ENCODE measurements at places on chromosomes 4 and X.

GRCh38 chr4:5526080-5526846 is 182.1 kb downstream of the EVC2 start:
- no peak for DNase-seq

- no peak for DNase-seq
These were observed 43.5 kb downstream of the SLC4A4 start for GRCh38 chr4:71382125-71382899.

DNA sequence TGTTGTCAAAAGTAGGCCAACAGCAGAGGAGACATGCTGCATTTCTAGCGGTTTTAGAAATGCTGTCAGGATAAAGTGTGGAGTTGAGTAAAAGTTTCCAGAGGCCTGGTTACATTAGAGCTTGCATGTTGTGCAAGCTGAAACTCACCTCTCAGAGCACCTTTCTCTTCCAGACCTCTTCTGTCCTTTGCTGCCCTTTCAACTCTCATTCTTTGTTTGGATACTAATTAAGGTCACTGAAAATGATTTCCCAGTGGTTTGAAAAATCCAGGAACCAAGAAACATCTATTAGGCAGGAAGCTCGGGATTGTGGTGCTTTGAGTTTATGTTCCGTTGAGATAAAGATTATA is 426.6 kb downstream of the MAPK10 start:
- no peak for DNase-seq

DNA sequence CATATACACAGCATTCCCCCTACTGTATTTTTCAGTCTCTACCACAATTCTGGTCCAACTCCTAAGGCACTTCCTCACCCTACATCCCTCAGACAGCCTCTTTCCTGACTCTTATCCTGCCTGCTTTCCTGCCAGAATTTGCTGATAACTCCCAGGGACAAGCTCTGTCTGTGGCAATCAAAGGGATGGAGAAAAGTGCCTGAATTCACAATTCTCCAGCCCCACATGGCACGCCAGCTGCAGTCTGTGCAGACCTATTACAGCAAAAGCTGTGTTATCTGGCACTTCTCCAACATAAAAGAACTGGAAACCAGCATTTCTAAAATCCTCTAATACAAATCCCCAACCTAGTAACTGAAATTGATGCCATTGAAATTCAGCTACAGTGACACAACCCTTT is 404.8 kb downstream of the KLHL13 start:
- DNase-seq = no peak

DNA sequence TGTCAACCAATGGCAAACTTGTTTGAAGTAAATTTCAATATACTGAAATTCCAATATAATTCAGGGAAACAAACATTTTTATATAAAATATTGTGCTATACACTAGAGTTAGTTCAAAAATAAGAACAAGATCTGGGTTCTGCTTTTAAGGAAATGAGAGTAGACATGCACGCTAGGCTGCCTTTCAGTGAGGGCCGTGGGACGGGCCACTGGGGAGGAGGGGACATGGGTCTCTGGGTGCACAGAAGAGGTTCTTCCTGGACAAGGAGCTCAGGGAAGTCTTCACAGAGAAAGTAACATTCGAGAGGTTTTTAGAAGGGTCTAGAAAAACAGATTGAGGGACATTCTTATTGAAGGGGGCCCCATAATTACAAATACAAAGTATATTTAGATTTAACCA is 64.4 kb downstream of the SHROOM3 start:
- no peak for DNase-seq

DNA sequence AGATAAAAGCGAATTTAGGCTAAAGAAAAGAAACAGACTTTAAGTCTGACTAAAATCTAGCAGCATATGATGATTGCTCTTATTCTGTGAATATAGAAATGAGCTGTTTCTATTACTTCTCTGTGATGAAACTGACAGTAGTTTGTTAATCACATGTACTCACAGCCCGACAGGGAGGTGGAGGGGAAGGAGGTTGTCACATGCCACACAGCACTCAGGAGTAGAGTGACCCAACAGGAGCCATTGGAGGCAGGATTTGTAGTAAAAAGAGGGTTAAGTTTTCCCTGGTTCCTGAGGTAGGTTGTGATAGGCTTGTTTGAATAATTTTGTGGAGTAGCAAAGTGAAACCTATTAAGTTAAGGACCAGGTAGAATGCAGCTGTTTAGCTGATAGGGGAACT is 495.9 kb downstream of the CENPC start:
- no peak for DNase-seq

DNA sequence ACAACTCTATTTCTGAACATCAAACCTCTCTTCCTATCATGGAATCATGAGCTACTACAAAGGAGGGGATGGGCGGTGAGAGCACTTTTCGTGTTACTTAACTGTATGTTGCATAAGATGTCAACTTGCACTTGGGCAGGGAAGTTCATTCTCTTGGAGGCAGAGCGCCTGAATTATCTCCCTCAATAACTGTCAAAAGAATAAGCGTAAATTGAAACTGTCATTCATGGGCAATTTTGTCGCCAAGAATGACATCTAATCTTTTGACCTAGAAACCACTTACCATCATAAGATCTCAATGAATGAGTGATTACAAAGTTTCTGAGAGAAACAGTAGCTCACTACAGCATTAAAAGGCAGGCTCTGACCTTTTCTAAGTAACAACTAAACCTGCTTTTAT is 23.5 kb upstream of the USP26 start:
- no peak for DNase-seq

GRCh38 chrX:68721546-68721945 is 74.1 kb downstream of the STARD8 start:
- no peak for DNase-seq

DNA sequence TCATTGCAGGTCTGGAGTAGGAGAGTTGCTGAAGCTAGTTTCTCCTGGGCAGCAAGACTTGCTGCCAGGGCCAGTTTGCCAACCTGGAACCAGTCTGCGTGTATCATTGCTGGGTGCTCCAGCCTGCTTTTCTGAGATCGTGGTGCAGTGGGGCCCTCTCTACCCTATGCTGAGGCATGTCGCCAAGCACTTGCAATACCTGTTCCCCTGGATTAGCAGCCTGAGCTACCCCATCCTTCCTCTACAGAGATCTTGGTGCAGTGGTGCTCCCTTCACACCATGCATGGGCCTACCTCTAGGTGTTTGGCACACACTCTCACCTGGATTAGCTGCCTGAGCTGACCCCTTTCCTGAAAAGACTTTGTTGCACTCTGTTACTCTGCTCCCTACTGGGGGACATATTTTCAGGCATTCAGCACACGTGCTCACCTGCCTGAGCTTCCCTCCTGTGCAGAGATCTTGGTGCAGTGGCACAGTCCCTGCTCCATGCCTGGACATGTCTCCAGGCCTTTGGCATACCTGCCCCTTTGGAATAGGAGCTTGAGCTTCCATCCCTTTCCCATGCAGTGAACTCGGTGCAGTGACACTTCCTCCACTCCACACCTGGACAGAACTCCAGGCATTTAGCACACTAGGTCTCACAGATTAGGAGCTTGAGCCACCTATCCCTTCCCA is 133.7 kb upstream of the CXCL13 start:
- no peak for DNase-seq

GRCh38 chr4:113773756-113774155 is 12.2 kb upstream of the CAMK2D start:
- no peak for DNase-seq

DNA sequence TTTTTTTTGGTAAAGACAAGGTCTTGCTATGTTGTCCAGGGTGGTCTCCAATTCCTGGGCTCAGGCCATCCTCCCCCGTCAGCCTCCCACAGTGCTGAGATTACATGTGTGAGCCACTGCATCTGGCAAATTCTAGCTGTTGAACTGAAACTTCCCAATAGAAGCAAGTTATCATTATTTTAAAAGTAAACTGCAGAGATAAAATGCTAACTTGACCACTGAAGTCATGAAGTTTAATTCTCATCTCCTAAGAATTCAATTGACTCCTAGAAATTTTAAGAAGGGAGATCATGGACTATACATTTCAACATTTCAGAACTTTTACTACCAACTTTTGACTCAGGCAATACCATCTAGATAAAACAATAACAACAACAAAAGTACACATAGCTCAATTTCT is 11.7 kb upstream of the EXOSC9 start:
- no peak for DNase-seq

- no peak for DNase-seq
These were observed 33.2 kb downstream of the RELL1 start for GRCh38 chr4:37652747-37653527.

DNA sequence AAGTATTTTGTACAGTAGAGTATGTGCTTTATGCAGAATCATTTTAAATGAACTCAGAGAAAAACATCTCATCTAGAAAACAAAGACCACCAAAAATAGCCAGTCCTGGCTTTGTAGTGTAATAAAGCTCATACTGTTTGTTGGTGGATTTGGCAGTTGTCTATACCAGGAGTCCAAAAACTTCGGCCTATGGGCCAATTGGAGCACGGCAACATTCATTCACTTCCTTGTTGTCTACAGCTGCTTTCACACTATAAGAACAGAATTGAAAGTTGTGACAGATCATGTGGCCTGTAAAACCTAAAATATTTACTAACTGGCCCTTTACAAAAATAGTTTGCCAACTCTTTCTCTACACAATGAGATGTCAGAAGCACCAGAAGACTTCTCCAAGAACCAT is 5.3 kb downstream of the FBXW7 start:
- DNase-seq = no peak

DNA sequence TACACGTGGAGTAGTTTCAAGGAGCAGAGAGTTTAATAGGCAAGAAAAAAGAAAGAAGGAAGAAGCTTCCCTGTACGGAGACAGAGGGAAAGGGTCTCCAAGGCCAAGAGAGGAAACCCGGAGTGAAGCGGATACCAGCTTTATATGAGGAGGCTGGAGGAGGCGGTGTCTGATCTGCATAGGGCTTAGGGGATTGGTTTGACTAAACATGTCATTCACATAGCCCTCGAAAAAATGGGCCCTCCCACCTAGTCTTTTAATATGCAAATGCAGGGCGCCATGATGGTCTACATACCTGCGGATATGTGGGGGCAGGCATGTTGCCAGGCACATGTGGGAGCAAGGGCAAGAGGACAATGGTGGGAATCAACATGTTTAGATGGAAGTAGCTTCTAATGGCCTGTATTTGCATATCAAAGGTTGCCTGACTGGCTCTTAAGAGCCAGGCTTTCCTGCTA is 103.1 kb upstream of the UGT8 start:
- DNase-seq = no peak

DNA sequence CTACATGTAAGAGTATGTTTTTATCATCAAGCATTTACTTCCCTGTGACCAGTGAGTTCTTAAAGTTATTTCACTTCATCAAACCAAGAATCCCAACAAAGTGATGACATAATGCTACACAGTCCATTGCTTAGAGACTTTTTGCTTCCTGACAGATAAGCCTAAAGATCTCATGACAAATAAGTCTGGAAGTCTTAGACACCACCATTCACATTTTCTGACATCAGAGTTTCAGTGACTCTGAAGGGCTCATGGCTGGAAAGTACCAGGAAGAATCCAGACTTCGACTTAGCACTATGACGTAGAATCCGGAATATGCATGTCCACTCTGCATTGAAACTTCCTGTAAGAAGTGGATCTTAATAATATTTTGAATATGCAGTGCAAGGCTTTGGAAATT is 53.7 kb downstream of the CLDN22 start:
- DNase-seq = peak; percentile 19

GRCh38 chrX:65686236-65686635 is 18.8 kb downstream of the MSN start:
- DNase-seq = no peak

DNA sequence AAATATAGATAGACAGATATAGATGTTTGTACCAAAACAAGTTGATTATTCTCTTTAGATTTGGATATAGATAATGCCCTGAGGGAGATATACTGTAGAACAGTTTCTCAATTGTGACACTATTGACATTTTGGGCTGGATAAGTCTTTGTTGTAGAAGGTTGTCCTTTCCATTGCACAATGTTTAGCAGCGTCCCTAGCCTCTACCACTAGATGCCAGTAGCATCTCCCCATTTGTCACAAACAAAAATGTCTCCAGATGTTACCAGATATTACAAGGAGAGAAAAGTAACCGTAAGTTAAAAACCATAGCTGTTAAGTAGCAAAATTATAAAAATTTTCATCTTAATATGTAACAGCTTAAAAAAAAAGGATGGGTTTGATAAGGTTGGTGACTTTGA is 2595.3 kb downstream of the ARAP2 start:
- DNase-seq = peak; percentile 73

- DNase-seq = no peak
These were observed 891.8 kb upstream of the NDST4 start for GRCh38 chr4:116005037-116005805.

DNA sequence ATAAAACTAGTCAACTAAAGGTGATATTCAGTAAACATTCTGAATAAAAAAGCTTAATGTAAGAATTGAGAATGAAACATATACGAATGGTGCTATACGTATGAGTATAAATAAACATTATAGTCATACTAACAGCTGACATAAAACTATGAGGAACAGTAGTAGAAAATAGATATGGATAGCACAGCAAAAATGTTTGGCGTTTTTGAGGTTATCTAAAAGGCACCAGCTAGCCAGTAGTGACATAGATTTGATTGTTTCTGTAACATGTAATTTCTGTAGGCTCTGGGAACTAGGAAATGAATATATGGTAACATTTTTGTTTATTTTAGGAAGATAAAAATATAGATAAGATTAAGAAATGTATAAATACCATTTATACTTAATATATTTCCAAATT is 69.3 kb downstream of the SNX25 start:
- no peak for DNase-seq

GRCh38 chrX:55648434-55648833 is 25.2 kb downstream of the FOXR2 start:
- DNase-seq = no peak

DNA sequence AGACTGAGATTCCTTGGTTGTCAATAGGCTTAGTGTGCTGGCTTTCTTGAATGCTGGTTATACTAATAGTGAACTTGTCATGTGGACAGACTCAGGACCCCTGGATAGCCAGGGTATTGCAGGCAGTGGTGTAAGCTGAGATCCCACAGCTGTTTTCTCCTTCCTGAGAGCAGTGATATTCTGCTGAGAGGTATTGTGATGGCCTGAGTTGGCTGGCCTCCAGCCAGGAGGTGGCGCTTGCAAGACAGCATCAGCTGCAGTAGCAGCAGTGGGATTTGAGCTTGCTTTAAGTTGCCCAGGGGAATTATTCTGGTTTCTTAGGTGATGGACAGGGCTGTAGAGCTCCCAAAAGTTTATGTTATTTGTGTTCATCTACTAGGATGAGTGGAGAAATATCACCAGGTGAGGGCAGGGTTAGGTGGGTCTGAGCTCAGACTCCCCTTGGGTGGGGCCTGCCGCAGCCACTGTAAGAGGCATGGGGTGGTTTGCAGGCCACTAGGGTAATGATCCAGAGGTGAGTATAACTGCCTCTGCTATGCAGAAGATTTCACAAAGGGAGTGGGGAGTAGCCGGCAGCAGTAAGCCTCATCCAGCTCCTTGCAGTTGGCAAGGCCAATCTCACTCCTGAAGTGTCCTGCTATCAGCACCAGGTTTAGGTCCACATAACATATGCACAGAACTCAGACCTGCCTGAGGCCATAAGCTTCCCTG is 66.2 kb downstream of the IL15 start:
- DNase-seq = peak; percentile 65

DNA sequence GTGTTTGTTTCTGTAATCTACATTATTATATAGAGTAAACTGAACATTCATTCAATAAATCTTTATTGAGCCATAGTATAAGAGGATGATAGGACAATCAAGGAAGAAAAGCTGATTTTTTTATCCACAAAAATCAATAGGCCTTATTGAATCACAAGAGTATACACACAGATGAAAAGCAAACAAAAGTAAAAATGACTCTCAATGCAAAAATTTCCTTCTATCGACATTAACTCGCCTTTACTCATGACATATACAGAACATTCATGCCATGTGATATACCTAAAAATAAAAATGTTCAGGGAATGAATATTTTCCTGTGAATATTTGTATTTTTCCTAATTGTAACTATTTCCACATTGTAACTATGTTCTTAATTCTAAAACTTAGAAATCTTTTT is 161.2 kb downstream of the LRBA start:
- no peak for DNase-seq
